Activated naive CD4-positive, alpha-beta T cell (primary cell): ENCODE measurements at places on chromosomes 3 and 15.

GRCh38 chr3:69699183-69699582, 40.1 kb upstream of the MITF start:
- DNase-seq = no peak

GRCh38 chr15:62509395-62509958, 344.4 kb upstream of the C2CD4B start:
- DNase-seq = no peak

DNA sequence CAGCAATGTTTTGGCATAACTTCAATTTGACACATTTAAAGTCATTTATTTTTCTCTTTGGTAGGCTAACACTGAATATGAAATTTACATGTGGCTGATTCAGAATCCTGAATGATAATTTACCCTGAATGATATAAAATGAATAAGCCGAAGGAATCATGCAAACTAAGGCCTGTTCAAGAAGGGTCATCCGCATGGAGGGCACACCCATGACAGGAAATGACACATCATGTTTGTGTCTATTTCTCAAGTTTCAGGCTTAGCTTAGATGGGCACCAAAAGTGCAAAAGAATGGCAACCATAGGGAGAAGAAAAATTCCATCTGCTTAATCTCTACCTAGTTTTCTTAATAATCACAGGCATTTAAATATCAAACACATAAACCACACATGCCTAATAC, 141.5 kb downstream of the DUT start:
- DNase-seq = no peak

GRCh38 chr3:73188707-73189106, 127.2 kb downstream of the EBLN2 start:
- no peak for DNase-seq

GRCh38 chr15:69590201-69590710, 137.6 kb downstream of the RPLP1 start:
- DNase-seq = no peak

GRCh38 chr3:23198801-23199200, 4.3 kb upstream of the UBE2E2 start:
- no peak for DNase-seq
